ENCODE measurements at places on chromosomes 1 and 21.

DNA sequence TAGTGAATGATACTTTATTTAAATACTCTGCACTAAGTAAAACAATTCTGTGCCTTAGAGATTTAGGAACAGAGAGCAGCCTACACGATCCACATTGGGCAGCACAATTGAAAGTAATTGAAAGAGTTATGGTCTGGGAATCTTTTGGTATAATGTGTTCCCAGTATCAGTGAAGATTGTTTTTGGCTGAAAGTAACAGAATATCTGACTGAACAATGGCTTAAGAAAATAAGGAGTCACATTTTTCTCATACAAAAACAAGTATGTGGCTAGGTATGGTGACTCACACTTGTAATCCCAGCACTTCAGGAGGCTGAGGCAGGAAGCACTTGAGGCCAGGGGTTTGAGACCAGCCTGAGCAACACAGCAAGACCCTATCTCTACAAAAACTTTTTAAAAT lies 306.2 kb downstream of the NFIA start:
- H3K27ac ChIP-seq = no peak overlapping the region
- DNase-seq = no peak
- H3K27me3 ChIP-seq = no peaks in the 10 kb centered on the region
- peaks cover 28% of the 10 kb centered on the region for H3K36me3 ChIP-seq
- no peaks in the 10 kb centered on the region for H3K4me1 ChIP-seq

DNA sequence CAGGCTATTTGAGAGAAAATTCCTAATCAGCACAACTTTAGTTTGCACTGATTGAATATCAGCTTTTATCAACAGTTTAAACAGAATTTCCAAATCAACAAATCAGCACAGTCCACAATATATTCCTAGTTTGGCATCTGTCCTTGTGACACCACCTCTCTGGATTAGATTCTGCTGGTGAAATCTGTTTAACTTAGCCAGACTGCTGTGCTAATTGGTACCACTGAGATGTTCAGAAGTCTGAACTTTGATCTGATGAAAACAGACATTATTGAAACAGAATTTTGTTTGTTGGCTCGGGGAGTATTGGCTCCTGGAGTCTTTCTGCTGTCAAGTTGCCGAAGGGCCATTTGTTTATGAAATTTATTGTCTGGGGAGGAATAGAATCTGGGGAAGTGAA lies 17.0 kb upstream of the NGF start:
- no peak for DNase-seq
- H3K27ac ChIP-seq = no peak overlapping the region
- no peak overlapping the region for H3K4me3 ChIP-seq
- no peaks in the 10 kb centered on the region for H3K27me3 ChIP-seq
- no peaks in the 10 kb centered on the region for H3K36me3 ChIP-seq

GRCh38 chr21:32359719-32360260 lies 33.0 kb downstream of the URB1 start:
- H3K4me3 ChIP-seq = no peak overlapping the region
- peaks cover 100% of the 10 kb centered on the region for H3K36me3 ChIP-seq
- H3K27me3 ChIP-seq = no peaks in the 10 kb centered on the region
- H3K4me1 ChIP-seq = peaks cover 11% of the 10 kb centered on the region

- no peak overlapping the region for H3K4me3 ChIP-seq
- peaks cover 15% of the 10 kb centered on the region for H3K4me1 ChIP-seq
- H3K36me3 ChIP-seq = no peaks in the 10 kb centered on the region
These were observed 60.4 kb downstream of the UBE2U start for GRCh38 chr1:64263856-64264255.

DNA sequence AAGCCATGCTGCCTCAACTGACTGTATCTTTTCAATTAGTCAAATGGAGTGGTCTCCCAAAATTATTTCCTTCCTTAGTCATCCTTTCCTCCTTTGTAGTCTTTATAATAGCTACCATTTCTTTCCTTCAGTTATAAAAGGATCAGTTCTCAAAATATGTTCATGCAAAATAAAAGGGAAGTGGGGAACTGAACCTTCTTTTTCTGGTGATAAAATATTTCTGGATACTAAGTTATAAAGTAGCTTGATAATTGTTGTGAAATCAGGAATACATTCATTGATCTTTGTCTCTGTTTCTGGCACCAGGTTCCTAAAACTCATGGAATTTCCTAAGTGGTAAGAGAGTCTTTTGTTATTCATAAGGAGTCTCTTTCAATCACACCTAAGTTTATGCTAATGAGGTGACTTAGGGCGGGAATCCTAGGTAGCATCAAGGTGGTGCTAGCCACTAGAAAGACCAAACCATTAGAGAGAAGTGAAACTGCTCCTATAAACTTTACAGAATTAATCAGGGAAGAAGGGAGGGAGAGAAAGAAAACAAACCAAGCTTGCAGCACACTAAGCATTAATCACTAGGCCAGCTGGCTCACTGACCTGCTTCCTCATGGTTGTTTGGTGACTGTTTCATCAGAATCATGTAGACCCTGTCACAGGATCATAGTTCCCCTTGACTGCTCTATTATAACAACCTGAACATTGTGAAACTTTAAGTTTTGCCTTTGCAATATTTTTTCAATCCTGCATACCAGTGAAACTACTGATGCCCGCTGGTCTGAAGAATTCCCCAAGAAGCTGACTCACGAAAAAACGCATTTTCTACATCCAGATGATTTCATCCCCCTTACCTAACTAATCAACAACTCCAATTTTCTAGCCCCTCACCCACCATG lies 161.6 kb upstream of the PTBP2 start:
- no peaks in the 10 kb centered on the region for H3K27me3 ChIP-seq
- no peak overlapping the region for H3K4me3 ChIP-seq
- DNase-seq = peak; percentile 65
- H3K4me1 ChIP-seq = peaks cover 5% of the 10 kb centered on the region

GRCh38 chr1:53165408-53165961 lies 23.0 kb upstream of the SLC1A7 start:
- no peak overlapping the region for H3K4me3 ChIP-seq
- no peak overlapping the region for H3K27ac ChIP-seq
- no peaks in the 10 kb centered on the region for H3K27me3 ChIP-seq
- H3K4me1 ChIP-seq = no peaks in the 10 kb centered on the region

DNA sequence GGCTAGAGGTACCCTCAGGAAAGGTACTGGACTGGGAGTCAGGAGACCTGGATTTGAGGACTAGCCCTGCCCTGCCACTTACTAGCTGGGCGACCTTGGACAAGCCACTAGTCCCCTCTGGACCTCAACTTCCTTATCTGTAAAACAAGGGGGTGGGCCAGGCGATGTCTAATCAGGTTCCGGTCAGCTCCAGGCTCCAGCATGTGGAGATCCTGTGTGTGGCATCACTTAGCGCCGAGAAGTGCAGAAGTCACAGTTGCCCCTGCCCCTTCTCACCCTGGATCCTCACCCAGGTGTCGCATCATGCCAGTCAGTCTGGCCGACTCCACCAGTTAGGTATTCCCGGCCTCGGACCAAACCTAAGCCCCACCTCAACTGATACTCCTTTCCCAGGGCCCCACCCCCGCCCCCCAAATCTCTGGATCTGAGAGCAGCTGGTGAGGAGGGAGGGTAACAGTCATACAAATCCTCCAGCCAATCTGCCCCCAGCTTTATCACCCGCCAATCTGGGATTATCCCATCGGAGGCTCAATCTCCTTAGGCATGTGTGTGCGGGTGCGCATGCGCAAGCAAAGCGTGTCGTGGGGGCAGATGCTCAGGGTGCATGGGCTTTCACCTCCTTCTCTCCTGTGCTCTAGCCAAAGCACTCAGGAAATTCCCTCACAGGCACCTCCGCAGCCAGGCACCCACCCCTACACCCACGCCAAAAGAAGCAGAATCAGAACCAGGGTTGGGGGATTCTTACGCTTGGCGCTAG lies 5.4 kb downstream of the CELF3 start:
- H3K4me3 ChIP-seq = no peak overlapping the region
- H3K36me3 ChIP-seq = no peaks in the 10 kb centered on the region
- DNase-seq = no peak
- peaks cover 4% of the 10 kb centered on the region for H3K4me1 ChIP-seq

DNA sequence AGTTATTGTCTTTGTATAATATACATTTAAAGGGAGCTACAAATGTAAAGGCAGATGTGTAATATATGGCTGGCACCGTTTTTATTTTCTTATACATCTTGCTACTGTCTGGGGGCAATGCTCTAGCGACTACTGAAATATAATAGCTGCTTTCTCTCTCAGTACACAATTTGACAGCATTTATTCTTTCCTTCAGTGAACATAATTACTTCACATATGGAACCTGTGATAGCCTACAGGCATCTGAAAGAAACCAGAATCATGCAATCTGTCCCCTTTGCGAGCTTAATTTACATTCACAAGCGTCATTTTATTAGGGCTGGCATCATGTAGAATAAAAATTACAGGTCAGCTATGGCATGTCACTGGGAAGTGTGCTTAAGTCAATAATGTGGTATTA lies 557.5 kb upstream of the PTBP2 start:
- no peaks in the 10 kb centered on the region for H3K36me3 ChIP-seq
- no peaks in the 10 kb centered on the region for H3K4me1 ChIP-seq
- H3K27ac ChIP-seq = no peak overlapping the region
- no peaks in the 10 kb centered on the region for H3K27me3 ChIP-seq

GRCh38 chr21:24310788-24311187 lies 1296.5 kb downstream of the MRPL39 start:
- no peak overlapping the region for H3K4me3 ChIP-seq
- no peak overlapping the region for H3K27ac ChIP-seq
- H3K36me3 ChIP-seq = no peaks in the 10 kb centered on the region
- DNase-seq = no peak

DNA sequence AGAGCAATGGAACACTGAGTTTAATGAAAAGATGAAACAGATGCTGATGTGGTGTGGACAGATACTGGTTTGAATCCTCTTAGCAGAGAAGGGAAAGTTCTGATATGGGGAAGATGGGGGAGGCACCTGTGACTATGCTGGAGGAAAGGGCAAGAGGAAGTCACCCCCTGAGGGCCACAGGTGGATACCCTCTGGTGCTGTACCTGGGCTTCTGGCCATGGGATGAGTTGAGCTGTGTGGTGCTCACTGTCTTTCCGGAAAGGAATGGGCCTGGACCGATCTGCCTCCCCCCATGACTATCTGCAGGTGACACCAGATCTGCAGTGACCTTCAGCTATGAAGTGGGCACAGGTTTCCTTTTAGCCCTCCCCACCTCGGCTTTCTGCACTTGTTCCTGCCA lies 52.4 kb downstream of the IER5 start:
- no peak for DNase-seq
- H3K4me3 ChIP-seq = no peak overlapping the region
- no peaks in the 10 kb centered on the region for H3K36me3 ChIP-seq
- peaks cover 44% of the 10 kb centered on the region for H3K4me1 ChIP-seq
- peak overlapping the region; percentile 89 for H3K27ac ChIP-seq

- H3K4me1 ChIP-seq = peaks cover 11% of the 10 kb centered on the region
- H3K36me3 ChIP-seq = no peaks in the 10 kb centered on the region
- peak overlapping the region; percentile 50 for H3K4me3 ChIP-seq
- no peaks in the 10 kb centered on the region for H3K27me3 ChIP-seq
- DNase-seq = no peak
- peak overlapping the region; percentile 69 for H3K27ac ChIP-seq
These were observed 1.1 kb downstream of the PBX1 start for GRCh38 chr1:164560121-164560541.

DNA sequence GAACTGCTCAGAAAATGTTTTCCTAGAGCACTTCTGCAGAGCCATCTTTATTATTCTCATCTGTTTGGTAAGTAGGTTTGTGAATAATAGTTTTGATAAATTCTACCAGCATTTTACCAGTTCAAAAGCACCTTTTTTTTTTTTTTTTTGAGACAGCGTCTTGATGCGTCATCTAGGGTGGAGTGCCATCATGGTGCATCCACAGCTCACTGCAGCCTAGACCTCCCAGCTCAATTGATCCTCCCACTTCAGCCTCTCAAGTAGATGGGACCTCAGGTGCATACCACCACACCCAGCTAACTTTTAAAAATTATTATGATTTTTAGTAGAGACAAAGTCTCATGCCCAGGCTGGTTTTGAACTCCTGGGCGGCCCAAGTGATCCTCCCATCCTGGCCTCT lies 9.8 kb upstream of the RHBG start:
- no peak for DNase-seq
- no peak overlapping the region for H3K27ac ChIP-seq
- no peak overlapping the region for H3K4me3 ChIP-seq
- H3K27me3 ChIP-seq = peaks cover 5% of the 10 kb centered on the region
- H3K36me3 ChIP-seq = no peaks in the 10 kb centered on the region
- H3K4me1 ChIP-seq = no peaks in the 10 kb centered on the region

DNA sequence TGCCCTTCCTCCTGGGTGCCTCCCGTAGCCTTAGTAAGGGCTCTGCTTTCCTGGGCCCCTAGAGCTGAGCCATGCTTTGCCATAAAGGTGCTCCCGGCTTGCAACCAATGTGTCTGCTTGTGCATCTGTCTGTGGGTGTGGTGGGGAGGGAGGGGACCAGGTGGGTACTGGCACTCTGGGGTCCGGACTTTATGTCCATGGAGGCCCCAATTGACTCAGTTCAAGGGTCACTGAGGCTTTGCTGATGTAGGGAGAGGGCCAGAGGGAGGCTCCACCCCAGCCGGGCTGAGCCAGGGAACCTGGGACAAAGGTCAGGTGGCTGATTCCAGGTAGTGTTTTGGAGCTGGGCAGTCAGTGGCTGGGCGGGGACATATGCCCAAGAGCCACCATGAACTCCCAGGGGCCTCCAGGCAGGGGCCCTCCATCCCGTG lies 15.0 kb downstream of the TNFRSF25 start:
- peaks cover 33% of the 10 kb centered on the region for H3K27me3 ChIP-seq
- no peak overlapping the region for H3K27ac ChIP-seq
- no peak overlapping the region for H3K4me3 ChIP-seq
- H3K36me3 ChIP-seq = no peaks in the 10 kb centered on the region

- DNase-seq = no peak
- H3K4me3 ChIP-seq = no peak overlapping the region
- H3K27ac ChIP-seq = no peak overlapping the region
- H3K27me3 ChIP-seq = no peaks in the 10 kb centered on the region
- H3K36me3 ChIP-seq = no peaks in the 10 kb centered on the region
- no peaks in the 10 kb centered on the region for H3K4me1 ChIP-seq
These were observed 141.8 kb downstream of the HIVEP3 start for GRCh38 chr1:41776891-41777441.

GRCh38 chr1:38872401-38873026 lies 634 bp downstream of the MYCBP start:
- peak overlapping the region; percentile 84 for H3K4me3 ChIP-seq
- H3K27ac ChIP-seq = peak overlapping the region; percentile 11
- H3K4me1 ChIP-seq = peaks cover 5% of the 10 kb centered on the region
- DNase-seq = no peak
- H3K36me3 ChIP-seq = no peaks in the 10 kb centered on the region
- H3K27me3 ChIP-seq = no peaks in the 10 kb centered on the region

DNA sequence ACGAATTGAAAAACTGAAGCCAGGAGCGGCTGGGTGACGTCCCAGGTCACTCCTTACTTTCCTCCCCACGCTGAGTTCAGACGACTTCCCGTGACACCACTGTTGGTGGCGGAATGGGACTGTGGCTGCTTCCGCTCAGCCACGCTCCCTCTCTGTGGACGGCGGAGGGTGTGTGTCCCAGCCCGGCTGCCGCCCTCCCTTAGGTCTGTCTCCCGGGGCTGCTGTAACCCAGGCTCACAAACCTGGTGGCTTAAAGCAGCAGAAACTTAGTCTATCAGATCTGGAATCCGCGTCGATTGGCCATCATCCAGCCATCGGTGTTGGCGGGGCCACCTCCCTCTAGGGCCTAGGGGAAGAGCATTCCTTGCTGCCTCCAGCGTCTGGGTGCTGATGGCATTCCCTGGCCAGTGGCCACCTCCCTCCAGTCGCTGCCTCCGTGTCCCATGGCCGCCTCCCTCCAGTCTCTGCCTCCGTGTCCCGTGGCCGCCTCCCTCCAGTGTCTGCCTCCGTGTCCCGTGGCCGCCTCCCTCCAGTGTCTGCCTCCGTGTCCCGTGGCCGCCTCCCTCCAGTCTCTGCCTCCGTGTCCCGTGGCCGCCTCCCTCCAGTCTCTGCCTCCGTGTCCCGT lies 17.5 kb downstream of the TRPM2 start:
- no peaks in the 10 kb centered on the region for H3K4me1 ChIP-seq
- peak; percentile 29 for DNase-seq
- no peaks in the 10 kb centered on the region for H3K36me3 ChIP-seq
- no peak overlapping the region for H3K4me3 ChIP-seq
- no peak overlapping the region for H3K27ac ChIP-seq

Data from RWPE2 (cell line).